Suppressor macrophage treated with lipopolysaccharide for 4 hours (primary cell): ENCODE measurements at places on chromosomes 13 and 19.
A peak's percentile ranks its signal among the peaks of the same experiment; 100 is the strongest.

- no peak for DNase-seq
Measured at GRCh38 chr13:75481176-75482069, 546 bp downstream of the TBC1D4 start.

DNA sequence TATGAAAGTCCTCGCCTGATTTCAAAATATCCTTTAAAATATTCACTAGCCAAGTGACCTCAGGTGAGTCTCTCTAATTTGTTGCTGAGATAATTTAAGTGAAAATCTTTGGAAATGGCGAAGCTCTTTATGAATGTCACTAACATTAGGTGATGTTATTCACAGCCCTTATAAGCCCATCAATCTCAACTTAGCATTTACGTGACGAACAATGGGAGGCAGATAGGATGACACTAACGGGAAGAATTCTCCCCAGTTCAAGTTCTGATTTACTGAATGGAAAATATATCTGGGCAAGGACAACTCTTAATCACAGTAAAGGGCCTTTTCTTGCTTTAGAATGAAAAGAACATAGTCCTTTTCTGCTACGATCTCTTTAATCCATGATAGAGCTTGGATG, 378.7 kb downstream of the LIG4 start:
- no peak for DNase-seq

- no peak for DNase-seq
Measured at GRCh38 chr13:94997126-94997525, 284.8 kb upstream of the SOX21 start.

DNA sequence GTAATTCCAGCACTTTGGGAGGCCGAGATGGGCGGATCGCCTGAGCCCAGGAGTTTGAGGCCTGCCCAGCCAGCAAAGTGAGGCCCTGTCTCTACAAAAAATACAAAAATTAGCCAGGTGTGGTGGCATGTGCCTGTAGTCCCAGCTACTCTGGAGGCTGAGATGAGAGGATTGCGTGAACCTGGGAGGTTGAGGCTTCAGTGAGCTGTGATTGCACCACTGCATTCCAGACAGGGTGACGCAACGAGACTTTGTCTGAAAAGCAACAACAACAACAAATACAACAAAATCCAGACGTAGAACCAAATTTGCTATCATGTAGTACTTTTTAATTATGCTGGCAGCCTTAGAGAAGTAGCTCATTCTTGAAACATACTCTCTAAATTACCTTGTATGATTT, 277.1 kb downstream of the KLF5 start:
- DNase-seq: no peak

GRCh38 chr19:39246951-39247669, 1.5 kb downstream of the IFNL4 start:
- DNase-seq: no peak

DNA sequence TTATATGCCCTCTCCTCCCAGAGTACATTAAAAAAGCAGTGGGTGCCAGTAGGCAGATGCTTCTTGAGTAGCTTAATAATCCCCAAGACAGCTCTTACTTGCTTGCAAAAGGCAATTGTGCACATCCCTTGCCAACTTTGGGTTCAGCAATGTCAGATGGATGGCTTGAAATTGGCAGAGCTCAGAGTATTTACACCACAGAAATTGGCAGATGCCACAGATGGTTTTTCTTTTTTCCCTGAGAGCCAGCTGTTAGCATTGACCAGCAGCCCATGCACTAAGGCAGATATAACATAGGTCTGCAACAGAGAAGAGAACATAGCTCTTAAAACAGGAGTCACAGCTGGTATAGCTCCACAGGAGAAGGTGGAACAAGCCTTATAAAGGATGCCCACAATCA, 18.4 kb upstream of the RNASEH2B start:
- DNase-seq: no peak

GRCh38 chr19:49812997-49813861, at the start of gene FUZ:
TSS of gene FUZ (minus strand) at chr19:49813292. CDS start at chr19:49813106, 186 bp downstream.
- DNase-seq: peak; percentile 97

DNA sequence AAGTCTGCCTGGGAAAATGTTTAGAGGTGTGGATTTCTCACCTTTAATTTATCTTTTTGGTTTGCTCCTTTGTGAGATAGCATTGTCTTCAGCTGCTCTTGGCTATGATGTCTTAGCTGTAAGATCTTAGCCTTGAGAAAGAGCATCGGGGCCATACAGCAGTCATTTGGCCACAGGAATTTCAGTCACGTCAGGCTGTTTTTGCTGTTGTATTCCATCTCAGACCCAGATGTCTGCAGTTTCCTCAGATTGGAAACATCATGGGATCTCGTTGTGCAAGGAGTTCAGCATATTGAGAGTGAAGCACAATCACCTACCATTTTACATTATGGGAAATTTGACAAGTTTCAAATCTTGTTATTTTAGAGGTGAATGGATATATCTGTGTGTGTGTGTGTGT, 89.3 kb upstream of the C1QTNF9B start:
- no peak for DNase-seq
